Transverse colon (tissue), 4 donors: ENCODE measurements at places on chromosomes 3 and 15. TPM values are rescaled to one million over a fixed set of nuclear protein-coding genes. Genes with fewer than 3 reads are reported as not detected.
A peak's percentile ranks its signal among the peaks of the same experiment; 100 is the strongest.

PPP1R14D gene
- 170 TPM for total RNA-seq

SAMD7 gene
- total RNA-seq: not detected

ZNF80 gene
- total RNA-seq: not detected

CFAP100 gene
- not detected for total RNA-seq

CSPG5 gene
- 0.60 TPM for total RNA-seq

CCDC54 gene
- not detected for total RNA-seq

DNA sequence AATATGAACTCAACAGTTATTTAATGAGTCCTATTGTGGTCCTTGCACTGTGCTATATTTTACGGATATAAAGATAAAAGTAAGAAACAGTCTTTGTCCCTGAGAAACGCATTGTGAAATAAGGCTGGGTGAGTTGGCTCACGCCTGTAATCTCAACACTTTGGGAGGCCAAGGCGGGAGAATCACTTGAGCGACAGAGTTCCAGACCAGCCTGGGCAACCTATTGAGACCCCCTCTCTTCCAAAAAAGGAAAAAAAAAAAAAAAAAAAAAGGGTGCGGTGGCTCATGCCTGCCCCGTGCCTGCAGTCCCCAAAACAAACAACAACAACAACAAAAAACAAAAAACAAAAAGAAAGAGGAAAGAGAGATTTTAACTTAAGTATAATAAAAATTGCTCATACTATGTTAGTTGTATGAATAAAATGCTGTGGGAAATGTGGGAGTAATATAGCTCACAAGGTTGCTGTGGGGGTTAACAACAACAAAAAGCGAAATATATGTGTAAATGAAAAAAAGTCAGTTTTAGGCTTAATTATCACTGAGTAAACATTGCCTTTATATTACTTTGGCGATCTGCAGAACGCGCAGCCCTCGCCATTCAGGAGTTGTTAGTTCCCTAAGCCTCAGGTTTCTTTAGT is 461 bp upstream of the FNDC3B start:
- no peak for DNase-seq

DNA sequence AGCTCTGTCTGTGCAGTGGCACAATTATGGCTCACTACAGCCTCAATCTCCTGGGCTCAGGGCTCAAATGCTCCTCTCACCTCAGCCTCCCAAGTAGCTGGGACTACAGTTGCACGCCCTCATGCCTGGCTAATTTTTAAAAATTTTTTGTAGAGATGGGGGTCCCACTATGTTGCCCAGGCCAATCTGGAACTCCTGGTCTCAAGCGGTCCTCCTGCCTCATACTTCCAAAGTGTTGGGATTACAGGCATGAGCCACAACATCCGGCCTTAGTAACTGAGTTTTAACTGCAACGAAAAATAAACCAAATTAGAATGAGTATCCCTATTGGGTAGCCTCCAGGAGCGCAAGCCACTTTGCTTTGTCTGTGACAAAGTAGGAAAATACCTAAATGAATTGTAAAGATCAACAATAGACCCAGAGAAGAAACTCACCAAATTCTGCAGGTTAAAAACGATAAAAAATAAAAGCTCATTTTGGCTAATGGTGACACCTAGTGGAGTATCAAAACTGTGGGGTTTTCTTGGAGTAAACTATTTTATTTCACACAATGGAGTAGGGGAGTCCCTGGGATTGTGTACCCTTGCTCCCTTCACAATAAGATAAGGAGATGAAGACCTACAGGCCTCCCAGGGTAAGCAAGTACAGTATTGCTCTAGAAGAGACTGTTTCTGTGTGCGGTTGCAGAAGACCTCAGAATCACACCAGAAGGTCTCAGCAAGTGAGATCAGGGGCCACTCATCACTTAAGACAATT is 21.0 kb upstream of the CA12 start:
- no peak for DNase-seq

DNA sequence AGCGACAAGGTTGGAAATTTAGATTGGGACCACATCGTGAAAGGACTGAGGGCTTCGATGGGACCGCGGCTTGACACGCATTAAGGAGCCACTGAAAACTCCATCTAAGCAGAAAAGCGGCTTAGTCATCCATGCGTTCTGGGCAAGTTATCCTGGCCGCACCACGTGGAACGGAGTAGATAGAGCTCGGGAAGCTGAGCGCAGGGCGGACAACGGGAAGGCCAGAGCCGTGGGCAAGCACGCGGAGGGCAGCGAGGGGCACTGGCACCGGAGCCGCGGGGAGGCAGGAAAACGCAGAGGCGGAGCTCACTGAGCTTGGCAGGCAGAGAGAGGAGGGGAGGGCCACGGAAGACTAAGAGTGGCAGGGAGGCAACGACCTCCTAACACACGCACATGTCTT is 61.3 kb upstream of the VGLL4 start:
- DNase-seq: no peak

GRCh38 chr3:99041747-99042146 is 140.3 kb upstream of the DCBLD2 start:
- DNase-seq: no peak

DNA sequence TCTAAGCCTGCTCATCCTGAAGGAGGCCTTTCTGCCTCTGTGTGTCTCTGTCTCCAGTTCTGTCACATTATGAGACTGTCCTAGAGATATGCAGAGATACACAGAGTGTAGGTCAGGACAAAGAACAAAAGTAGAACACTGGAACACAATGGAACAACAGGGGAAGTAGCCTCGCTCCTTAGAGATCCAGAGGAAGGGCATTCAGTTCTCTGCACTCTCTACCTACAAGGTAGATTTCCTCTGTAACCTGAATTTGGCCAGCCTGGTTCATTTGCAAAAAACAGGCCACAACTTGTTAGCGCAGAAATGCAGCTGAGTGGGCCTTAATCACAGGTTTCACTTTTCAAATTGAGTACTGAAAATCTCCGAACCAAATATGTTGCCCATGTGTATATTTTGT is 19.4 kb downstream of the NEK10 start:
- DNase-seq: no peak

DNA sequence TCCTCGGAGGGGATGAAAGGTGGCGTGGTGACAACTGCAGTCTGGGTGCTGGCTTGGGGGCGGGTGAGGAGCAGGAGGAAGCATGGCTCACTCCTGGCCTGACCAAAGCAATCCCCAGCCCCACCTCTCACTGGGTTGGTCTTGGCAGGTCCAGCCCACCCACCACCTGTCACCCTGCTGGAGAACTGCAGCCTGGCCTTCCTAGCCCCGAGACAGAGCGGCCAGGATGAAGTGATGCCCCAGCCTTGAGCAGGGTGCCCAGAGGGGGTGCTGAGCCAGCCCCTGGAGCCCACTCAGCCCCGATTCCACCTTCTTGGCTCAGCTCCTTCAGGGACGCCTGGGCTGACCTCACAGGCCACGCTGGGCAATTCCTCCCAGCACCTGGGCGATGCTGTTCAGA is 89.9 kb downstream of the IQSEC1 start:
- no peak for DNase-seq

DNA sequence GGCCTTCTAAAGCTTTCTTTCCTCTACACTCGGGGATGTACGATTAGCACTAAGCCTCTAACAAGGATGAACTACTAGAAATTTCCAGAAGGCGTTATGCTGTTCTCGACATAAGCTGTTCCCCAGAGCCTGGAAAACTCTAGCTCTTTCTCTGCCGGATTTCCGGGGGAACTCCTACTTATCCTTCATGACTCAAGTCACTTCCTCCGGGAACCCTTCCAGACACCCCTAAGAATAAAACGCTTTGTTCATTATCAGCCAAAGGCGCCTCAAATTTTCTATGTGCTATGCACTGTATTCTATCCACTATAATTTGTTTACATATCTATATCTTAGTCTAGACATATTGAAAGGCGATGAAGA is 455 bp upstream of the SNAP23 start:
- DNase-seq: peak; percentile 57

- no peak for DNase-seq
Observed at GRCh38 chr3:127218454-127218922, 25.6 kb downstream of the PRR23E start.

GRCh38 chr3:128996200-128996599 is 2.3 kb upstream of the CFAP92 start:
- DNase-seq: no peak

DNA sequence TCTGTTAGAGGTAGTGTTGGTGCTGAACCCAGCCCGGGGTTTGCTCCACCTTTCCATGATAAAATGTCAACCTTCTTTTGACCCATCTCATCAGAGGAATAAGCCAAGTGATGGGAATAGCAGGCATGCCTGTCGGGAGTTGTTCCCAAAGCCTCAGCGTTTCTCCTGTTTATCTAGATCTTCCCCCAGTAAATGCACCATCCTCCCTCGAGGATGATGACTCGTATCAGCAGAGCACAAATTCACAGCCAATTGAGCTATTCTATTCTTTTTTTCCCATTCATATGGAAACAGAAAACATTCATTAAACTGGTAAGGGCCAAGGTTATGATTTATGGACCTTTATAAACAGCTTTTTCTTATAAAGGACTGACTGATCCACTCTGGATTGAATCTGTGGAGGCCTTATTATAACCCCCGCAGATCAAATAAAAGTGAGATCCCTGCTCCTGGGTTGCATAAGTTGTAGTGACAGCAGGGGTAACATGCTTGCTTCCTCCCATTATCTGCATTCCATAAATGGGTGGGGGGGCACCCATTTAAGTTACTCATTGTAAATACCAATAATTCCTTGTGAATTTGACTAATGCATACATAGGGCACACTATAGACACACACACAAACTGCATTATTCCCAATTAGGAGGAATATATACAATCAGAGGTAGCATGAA is 207.3 kb downstream of the PLCL2 start:
- no peak for DNase-seq

DNA sequence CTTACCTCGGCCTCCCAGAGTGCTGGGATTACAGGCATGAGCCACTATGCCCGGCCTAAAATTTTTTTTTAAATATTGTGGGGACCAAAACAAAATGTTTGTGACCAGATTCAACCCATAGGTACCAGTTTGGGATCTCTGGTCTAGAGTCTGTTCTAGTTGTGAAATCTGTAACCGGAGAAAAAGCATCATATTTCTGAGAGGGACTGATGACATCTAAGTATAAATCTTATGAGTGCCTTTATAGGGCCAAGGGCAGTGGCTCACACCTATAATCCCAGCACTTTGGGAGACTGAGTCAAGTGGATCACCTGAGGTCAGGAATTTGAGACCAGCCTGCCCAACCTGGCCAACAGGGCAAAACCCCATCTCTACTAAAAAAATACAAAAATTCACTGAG is 14.1 kb upstream of the OSBPL11 start:
- no peak for DNase-seq

DNA sequence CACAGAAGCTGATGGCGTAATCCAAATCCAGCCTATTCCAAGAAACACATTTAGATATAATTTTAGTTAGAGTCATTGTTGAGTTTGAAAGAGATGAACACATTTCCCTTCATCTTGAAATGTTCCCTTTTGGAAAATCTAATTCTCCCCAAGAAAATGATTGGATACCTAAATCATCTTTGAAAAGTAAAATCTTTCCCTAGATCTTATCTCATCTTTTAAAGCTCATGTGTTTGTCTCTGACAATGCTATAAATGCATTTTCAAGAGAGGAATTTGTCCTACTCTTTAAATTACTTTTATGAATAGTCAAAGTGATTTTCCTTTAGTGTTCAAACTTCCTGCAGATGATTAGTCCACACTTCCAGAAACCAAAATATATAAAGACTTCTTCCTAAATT is 82.6 kb upstream of the CNTN6 start:
- DNase-seq: no peak

DNA sequence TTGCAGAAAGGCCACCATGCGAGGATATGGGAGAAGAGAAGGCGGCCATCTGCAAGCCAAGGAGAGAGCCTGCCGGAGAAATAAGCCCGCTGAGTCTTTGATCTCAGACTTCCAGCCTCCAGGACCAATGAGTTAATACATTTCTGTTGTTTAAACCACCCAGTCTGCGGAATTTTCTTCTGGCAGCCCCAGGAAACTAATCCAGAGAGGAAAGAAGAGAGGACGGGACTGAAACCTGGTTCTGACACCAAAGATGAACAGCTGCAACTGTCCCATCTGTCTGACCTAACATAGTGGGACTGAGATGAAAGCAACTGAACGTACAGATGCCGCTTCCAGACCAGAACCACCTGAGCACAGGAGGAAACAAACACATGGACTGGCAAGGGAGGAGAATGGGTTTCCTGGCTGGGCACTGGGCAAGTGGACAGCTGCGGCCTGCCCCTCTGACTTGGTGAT is 32.3 kb downstream of the VGLL4 start:
- no peak for DNase-seq

- no peak for DNase-seq
Observed at GRCh38 chr15:32636908-32637567, 4.5 kb upstream of the SCG5 start.

DNA sequence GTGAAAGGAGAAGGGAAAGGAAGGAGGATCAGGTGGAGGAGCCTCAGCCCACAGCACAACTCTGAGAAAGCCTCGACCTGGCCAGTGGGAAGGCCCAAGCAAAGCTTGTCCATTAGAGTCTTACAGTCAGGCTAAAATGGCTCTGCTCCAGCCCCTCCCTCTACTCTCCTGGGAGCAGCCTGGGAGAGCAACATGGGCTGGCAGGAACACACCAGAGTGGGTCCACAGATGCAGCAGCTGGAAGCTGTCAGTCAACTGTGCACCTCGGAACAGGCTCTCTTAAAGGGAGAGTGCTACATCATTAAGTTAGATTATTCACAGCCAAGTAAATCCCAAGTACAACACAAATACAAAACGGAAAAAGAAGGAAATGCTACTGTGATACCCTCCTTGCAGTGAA is 98.0 kb upstream of the LIMD1 start:
- DNase-seq: no peak

DNA sequence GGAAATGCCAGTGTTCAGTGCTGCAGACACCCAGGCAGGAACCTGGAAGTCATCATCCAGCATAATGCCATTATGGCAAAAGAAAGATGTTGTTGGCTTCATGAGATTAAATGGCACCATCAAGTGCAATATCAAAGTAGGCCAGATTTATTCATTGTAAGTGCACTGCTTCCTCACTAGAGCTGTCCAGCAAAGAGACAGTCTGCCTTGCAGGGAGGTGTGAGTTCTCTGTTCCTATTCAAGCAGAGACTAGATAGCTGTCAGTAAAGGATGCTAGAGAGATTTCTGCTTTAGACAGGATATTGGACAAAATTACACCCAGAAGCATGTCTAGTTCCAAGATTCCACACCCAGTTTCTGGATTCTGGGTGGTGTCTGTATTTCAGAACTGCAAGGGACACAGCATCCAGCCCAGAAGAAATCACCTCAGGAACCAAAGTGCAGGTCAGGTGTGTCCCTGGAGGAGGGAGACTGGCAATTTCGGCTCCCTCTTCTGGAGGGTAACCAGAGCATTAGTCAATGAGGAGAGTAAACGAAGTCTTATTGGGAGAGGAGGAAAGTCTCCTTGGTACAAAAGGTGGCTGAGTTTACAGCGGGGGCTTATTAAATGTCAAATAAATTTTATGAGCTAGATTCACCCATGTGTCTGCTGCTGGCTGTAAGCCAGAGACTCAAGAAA is 377.3 kb downstream of the EPHB1 start:
- no peak for DNase-seq
